ENCODE measurements at places on chromosomes 4 and X. TPM values are rescaled to one million over a fixed set of nuclear protein-coding genes. Genes with fewer than 3 reads are reported as not detected.

DNA sequence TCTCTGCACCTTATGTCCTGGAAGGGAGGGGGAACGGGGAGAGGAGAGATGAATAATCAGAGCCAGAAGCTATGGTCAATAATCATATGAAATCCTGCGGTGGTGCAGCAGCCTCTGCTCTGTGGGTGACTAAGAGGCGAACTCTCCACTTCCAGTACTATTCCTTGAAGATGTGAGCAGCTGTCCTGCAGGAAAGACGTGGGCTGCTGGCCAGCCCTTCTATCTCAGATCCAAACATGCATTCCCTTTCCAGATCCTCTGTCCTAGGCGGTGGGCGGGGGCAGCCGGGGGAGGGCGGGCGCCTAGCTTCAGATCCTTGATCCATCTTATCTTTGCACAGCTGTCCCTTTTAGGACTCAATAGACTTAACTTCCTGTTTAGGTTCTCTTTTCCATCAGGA, 34.5 kb downstream of the SPINK2 start:
- peak; percentile 91 for DNase-seq

- DNase-seq = no peak
Measured at GRCh38 chr4:151417164-151417571, 8.2 kb downstream of the FHIP1A start.

GRCh38 chr4:99458911-99459447, 23.8 kb upstream of the ADH7 start:
- DNase-seq = no peak

- DNase-seq = no peak
Measured at GRCh38 chr4:1027915-1028238, 16.5 kb downstream of the FGFRL1 start.

DNA sequence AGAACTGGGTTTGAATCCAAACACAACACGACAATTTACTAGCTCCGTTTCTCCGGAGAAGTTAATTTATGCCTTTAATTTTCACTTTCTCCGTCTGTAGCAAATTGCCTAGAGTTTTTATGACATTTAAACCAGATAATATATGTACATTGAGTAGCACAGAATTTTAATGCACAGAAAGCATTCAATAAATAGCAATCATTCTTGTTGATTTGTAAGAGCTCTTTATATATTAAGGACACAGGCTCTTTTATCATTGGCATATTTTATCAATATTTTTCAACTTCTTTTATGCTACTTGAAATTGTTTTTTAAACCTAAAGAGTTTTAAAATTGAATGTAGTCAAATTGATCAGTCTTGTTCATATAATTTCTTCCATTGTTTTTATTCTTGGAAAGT, 99.6 kb upstream of the PPP2R3B start:
- DNase-seq = no peak

DNA sequence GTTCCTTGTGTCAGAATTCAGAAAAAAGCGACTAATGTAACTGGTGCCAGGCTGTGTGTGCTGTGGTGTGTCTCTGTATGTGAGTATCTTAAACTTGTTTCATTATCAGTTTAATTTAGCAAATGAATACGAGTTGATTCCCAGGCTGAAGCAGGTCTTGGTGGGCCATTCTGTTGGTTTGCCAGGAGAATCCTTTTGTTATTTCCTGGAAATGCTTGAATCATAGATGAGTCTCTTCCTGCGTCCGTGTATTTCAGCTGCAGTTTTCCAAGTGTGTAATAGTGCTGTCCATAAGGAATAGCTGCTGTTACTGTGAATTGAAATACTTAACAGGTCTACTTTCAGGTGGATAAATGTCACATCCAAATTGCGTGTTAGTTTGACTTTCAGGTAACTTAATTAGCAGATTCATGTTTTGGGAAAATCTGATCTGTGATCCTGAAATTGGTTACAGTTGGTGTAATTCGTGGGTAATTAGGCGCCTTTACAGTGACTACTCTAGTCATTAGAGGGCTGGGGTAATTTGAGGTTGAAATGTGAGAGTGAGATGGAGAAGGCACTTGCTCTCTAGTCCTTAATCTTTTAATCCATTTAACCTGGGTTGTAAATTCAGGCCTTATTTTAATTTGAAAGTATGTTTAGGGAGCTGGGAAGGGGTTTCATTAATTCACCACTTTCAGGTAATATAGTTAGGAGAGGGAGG, 23.8 kb downstream of the TMEM131L start:
- no peak for DNase-seq

DNA sequence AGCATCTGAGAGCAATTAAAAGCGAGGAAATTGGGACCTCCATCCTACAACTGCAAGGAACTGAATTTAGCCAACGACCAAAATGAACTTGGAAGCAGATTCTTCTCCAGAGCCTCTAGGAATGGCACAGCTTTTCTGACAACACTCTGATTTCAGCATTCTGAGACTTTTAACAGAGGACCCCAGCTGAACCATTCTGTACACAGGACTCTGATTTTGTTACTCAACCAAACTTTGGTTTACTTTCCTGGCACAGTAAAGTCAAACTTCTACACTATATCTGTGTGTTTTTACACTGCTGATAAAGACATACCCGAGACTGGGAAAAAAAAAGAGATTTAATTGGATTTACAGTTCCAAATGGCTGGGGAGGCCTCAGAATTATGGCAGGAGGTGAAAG, 37.6 kb downstream of the UBQLN2 start:
- DNase-seq = no peak

DNA sequence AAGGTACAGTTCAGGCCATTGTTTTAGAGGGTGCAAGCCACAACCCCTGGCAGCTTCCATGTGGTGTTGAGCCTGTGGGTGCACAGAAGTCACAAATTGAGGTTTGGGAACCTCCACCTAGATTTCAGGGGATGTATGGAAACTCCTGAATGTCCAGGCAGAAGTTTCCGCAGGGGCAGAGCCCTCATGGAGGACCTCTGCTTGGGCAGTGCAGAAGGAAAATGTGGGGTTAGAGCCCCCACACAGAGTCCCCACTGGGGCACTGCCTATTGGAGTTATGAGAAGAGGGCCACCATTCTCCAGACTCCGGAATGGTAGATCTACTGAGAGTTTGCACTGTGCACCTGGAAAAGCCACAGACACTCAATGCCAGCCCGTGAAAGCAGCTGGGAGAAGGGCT, 242.0 kb upstream of the ACTRT1 start:
- no peak for DNase-seq

GRCh38 chrX:118847676-118848075, 24.1 kb downstream of the ZCCHC12 start:
- peak; percentile 57 for DNase-seq

DNA sequence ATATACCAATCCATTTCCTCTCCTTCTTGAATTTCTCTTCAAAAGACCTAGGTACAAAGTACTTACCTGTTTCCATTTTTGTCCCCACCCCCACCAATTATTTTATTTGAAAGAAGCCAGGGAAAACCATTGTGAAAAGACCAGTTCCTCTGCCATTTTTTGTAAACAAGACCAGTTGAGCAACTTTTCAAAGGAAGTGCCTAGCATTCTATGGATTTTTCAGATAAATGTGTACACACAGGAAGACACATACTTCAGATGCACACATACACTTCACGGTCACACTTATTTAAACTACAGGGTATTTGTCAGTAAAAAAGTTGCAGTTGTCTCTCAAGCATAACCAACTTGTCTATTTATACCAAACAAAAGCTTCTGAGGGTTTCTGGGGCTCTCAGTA, 587.2 kb upstream of the KLHL4 start:
- no peak for DNase-seq

DNA sequence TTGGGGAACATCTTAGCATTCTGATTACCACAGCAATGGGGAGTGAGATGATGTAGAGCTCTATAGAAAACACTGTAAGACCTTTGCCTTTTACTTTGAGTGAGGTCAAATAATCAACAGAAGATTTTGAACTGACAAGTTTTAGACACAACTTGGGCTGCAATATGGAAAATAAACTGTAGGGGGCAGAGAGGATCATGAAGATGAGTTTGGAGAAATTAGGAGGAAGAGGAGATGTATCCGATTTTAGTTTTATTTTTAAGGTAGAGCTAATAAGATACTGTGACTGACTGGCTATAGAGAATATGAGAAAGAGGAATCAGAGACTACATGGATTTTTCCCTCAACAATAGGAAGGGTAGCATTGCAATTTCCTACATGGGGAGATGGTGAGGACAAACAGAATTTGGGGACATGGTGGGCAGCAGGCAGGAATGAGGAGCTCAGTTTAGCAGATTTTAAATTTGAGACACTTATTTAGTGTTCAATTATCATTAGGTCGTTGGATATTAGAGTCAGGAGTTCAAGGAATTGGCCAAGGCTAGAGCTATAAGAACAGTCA, 563.1 kb downstream of the INPP4B start:
- peak; percentile 19 for DNase-seq

DNA sequence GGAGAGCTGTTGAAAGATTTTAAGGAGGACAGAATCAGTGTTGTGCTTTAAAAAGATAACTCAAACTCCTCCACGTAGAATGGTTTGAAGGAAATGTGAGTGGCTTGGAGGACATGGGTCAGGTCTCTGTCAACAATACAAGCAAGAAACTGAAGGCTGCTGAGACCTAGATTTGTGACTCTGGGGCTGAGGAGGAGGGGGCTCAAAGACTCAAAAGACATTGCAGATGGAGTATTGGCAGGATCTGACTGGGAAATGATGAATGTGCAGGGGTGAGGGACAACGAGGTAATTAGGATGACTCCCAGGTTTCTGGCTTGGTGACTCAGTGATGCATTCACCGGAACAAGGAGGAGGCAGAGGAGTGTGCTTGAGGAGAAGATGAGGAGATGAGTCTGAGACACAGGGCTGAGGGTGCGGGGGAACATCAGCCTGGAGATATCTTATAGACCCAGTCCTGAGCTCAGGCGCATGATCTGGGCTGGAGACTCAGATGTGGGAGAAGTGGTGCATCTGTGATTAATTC, 3.3 kb upstream of the RPS4X start:
- no peak for DNase-seq

DNA sequence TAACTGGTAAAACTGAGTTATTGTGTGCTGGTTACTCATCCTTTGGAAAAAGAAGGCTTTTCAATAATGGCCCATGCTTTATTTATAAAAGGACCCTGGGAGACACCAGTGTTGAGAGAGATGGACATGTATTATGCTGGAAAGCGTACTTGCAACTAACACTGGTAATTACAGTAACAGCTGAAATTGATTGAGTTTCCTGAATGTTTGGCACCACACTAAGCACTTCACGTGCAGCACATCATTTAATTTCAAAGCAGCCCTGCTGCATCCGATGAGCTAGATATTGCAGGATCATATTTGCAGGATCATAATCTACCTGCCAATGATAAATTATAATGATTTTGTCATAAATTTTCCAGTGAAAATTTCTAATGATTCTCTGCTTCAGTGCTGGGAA, 81.5 kb downstream of the QRFPR start:
- DNase-seq = no peak

DNA sequence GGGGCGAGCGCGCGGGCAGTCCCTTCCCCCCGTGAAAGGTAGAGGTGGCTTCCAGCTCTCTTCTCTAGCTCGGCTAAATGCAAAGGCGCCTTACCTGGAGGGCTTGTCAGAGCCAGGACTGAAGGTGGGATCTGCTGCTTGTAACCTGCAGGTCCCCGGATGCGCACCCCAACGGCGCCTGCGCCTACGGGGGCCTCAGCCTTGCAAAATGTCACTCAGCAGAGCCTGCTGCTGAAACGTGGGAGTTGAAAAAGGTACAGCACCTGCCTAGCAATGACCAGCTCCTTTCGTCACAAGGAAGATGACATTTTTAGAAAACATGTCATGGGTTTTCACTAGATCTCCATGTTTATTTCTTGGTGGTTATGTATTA, 583 bp downstream of the ABHD18 start:
- peak; percentile 24 for DNase-seq

DNA sequence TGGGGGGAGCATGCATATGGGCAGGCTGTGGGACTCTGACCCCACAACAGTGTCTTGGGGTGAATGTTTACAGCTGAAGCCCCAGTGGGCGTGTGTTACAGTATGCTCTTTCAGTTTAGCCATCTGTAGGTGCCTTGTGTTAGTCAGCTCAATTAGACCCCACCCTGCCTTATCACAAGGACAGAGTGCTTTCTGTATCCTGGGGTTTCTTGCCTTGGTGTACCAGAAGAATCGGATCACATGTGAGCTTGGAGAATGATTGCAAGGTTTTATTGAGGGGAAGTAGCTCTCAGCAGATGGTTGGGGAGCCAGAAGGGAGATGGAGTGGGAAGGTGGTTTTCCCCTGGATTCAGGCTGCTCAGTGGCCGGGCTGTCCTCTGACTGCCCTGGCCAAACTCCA, 27.3 kb downstream of the SH3BGRL start:
- no peak for DNase-seq

DNA sequence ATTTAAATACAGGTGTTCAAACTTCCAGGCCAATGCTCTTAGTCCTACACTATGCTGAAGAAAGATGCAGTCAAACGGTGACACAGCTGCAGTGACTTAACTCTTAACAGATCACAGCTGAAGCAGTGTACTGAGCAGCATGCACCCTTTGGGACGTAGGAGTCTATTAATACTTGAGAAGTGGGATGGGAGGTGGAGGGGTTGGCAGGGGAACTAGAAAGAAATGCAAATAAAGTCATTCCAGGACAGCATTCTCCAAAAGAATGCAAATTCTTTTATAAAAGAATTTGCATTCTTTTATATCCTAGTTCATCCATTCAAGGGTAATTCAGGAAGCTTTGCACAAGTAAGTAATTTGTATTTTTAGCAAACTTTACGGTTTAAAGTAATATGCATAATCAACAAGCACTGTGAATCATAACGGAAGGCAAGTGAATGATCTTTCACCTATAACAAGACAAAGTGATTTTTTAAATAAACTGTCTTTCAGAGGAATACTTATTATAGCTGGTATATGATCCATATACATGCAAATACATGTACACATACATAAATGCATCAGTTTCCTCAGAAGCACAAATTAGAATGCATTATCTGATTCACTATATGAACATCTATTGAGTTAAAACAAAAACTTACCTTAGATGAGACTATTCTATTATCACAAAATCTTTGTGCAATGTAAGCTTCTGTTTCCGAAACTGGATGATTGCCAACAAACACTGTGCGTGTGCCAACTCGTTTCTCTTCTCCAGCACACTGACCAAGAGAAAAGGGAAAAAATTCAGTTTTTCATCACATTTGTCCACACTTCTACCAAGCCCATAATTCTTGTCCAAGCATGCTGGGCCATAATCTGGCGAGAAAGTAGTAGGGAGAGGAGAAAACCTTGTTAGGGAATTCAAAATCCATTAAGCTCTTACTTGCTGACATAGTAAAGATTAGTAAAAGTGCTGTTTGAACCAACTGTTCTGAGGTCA, 106.5 kb downstream of the ATP11C start:
- peak; percentile 30 for DNase-seq

Gene MGARP
- 0.31 TPM for total RNA-seq

Gene SEPTIN6
- total RNA-seq = 3.9 TPM

Gene CYSLTR1
- 1.1 TPM for total RNA-seq

Gene MSANTD1
- 0.57 TPM for total RNA-seq

Gene YY2
- total RNA-seq = 0.68 TPM

Gene POU4F2
- not detected for total RNA-seq

Gene ARFIP1
- total RNA-seq = 26.7 TPM

Gene INTU
- total RNA-seq = 12.7 TPM

Gene TBC1D8B
- 5.6 TPM for total RNA-seq

Gene GPR119
- not detected for total RNA-seq

Gene VEGFD
- total RNA-seq = not detected

Gene NSUN7
- total RNA-seq = not detected

Measured in myocyte (in vitro differentiated cells).